ENCODE measurements at places on chromosomes 1 and 21.

GRCh38 chr1:87973896-87974295, 645.2 kb downstream of the LMO4 start:
- DNase-seq = no peak

GRCh38 chr1:67269061-67269460, 38.6 kb upstream of the IL12RB2 start:
- no peak for DNase-seq

- no peak for DNase-seq
These were observed 64.2 kb downstream of the IRF2BP2 start for GRCh38 chr1:234545517-234546386.

DNA sequence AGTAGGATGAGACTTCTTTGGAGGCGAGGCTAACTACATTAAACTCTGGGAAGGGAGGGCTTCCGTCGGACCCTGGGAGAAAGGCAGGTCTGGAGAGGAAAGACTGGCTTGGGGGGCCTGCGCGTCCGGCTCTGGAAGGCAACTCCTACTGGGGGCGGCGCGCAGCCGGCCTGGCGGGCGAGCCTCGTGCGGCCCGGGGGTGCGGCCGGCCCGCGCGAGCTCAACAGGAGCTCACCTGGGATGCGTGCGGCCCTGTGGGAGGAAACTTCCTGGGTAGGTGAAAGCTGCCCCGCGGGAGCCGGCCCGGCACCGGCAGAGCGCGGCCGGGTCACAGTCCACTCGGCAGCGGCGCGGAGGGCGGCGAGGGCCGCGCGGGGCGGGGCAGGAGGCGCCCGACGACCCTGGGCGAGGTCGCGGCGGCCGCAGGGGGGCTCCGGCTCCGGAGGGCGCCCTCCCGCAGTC, 449 bp downstream of the EPS15 start:
- peak; percentile 63 for DNase-seq

DNA sequence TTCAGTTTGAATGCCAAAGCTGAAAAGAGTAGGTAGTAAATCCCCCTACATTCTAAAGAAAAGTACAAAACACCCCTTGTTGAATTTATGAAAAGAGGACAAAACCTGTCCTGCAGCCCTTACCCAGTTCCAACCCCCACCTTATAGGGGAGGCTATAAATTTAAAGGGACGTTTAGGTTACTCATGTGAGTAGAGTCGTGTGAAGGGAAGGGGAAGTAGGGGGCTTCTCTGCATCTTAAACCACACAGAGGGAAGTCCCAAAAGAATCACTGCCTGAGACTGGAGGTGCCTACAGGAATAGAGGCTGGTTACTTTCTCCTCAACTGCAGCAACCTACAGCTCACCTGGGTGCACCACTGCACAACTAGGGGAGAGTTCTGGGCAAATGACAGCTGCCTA, 36.7 kb upstream of the KIRREL1 start:
- no peak for DNase-seq

DNA sequence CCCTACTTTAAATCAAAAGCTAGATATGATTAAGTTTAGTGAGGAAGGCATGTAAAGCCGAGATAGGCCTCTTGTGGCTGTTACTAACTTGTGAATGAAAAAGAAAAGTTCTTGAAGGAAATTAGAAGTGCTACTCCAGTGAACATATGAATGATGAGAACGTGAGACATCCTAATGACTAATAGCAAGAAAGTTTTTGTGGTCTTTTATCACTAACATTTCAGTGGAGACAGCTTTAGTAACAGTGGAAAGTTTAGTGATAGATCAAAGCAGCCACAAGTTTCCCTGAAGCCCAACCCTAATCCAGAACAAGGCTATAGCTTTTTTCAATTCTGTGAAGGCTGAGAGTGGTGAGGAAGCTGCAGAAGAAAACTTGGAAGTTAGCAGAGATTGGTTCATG, 73.6 kb upstream of the LRRC8B start:
- peak; percentile 14 for DNase-seq

DNA sequence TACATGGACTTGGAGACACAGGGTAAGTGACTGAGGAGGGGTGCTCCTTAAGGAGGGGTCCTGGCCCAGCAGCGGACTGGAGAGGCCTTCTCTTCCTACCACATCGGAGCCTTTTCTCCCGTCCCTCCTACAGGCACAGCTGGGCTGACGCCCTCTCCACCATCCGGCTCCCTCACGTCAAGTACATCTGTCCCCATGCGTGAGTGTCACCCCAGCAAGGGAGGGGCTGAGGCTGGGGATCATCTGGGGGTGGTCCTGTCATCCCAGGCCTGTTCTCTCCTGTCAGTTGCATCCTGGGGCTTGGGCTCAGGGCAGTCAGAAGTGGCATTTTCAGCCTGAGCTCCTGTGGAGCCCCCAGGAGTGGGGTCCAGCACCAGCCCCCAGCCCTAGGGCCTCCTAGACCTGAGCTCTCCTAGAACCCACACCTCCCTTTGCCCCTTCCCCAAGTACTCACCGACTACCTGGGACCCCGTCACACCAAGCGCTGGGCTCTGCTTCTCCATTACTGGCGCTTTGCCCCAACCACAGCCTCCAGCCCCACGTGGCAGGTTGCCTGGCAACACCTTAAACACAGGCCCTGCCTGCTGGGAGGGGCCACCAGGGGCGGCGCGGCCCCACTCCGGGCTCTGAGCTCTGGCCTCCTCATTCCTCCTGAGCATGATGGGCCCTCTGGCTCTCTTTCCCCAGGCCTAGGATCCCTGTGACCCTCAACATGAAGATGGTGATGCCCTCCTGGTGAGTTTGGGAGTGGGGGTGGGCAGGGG, 2.3 kb downstream of the LYPLA2 start:
- peak; percentile 42 for DNase-seq

Data from stimulated activated CD4-positive, alpha-beta T cell treated with anti-CD3 and anti-CD28 coated beads, Interleukin-2, amount 100 ng/mL, for 24 hours (primary cell).